ENCODE measurements at places on chromosomes 16 and 17.

GRCh38 chr16:74793571-74793970 is 19.0 kb upstream of the FA2H start:
- DNase-seq: no peak

DNA sequence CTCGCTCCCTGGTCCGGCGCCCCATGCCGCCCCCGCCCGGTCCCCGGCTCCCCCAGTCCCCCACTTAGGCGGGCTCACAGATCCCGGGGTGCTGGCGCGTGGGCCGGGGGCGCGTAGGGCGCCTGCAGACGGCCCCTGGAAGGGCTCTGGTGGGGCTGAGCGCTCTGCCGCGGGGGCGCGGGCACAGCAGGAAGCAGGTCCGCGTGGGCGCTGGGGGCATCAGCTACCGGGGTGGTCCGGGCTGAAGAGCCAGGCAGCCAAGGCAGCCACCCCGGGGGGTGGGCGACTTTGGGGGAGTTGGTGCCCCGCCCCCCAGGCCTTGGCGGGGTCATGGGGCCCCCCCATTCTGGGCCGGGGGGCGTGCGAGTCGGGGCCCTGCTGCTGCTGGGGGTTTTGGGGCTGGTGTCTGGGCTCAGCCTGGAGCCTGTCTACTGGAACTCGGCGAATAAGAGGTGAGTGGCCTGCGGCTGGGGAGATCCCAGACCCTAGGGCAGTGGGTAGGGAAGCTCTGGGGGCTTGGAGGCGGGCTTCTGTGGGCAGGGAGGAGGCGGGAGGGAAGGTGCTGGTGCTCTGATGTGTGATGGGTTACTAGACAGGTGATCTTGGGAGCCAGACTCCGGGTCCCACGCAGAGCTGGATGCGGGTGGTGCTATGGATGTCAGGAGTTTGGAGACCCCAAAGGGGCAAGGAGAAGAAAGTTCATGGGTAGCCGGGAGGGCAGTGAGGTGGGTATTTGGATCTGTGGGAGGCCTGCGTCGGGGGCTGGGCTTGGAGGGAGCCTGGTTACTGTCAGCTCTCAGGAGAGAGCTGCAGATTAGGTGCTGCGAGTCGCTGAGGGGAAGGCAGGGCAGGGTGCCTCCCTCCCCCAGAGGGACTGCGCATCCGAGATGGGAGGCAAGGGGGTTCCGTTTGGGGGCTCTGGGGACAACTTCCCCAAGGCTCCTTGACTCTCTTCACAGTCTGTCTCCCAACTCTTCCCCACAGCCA is 560 bp downstream of the EFNB3 start:
- no peak for DNase-seq

DNA sequence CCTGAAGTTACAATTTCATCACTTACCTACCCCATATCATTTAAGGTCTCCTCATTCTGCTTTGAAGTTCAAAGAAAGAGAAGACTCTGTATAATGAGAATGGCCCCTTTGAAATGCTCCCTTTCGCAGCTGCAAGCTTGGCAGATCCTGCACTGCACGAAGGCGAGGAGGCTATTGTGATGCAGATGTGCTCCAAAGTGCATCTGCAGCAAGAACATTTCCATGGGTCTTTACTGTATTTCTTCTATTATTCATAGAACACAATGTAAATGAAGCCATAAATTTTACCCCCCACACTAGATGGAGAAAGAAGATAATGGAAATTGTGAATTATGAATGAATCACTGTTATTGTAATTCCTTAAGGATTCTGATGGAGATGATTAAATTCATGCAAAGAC is 178.7 kb downstream of the CHD9NB start:
- DNase-seq: no peak

DNA sequence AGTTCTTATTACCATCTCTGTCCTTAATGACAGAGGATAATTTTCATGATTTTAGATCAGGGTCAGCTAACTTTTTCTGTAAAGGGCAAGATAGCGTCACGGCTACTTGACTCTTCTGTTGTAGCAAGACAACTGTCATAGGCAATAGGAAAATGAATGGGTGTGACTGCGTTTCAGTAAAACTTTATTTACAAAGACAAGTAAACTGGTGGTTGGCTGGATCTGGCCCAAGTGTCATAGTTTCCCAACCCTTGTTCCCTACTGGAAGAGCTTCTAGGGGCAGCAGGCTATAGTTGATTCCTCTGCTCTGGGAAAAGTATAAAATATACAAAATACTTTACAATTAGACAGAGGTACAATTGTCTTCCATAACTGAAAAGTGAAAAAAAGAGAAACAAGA is 50.6 kb upstream of the VPS4A start:
- no peak for DNase-seq

- DNase-seq: peak; percentile 83
These were observed 14.0 kb downstream of the UBALD2 start for GRCh38 chr17:76278952-76279741.

DNA sequence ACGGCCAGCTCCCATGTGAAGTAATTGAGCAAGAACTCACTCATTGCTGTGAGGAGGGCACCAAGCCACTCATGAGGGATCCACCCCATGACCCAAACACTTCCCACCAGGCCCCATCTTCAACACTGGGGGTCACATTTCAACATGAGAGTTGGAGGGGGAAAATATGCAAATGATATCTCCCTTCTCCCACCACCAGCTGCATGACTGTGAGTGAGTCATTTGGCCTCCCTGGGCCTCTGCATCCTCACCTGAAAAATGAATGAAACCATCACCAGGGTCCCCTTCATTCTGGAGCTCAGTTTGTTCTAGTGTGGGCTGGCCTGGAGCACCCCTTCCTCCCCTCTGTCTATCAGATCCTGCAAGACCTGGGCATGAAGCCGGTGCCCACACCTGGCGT is 6.8 kb upstream of the MED9 start:
- no peak for DNase-seq

GRCh38 chr16:89693931-89694783 is 7.3 kb downstream of the SPATA2L start:
- no peak for DNase-seq

DNA sequence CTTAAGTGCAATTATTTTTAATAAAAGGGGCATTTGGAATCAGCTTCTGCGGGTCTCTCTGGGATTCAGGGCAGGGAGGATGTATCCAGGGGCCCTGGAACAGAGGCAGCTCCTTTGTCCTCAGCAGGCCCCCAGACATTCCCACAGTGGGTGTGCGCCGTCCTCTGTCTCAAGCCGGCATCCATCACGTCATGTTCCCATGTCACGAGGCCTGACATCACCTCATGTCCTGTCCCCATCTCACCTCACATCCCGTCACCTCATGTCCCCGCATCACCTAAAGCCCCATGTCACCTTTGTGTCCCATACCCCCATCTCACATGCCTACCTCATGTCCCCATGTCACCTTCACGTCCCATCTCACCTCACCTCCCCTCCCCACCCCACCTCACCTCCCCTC is 18.5 kb downstream of the GAA start:
- no peak for DNase-seq

- no peak for DNase-seq
These were observed 130.0 kb upstream of the TOX3 start for GRCh38 chr16:52676959-52677358.

- no peak for DNase-seq
These were observed 97.4 kb upstream of the PSMD7 start for GRCh38 chr16:74199066-74199841.

GRCh38 chr17:77217566-77217965 is 76.8 kb downstream of the SEC14L1 start:
- no peak for DNase-seq

DNA sequence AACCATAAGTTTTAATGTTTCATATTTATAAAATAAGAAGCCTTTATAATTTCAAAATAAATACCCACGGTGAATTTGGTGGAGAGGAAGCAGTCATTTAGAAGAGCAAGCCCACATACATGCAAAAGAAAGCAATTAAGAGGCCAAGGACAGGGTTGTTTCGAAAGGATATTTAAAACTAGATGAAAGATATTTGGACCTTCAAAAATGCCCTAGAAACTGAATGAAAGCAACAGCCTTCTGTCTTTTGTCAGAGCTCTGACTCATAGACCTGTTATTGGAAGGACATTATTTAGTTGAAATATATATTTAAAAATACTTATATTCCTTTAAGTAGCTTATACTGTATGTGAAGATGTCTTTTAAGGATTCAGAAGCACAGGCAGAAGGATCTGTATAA is 8.6 kb upstream of the METTL9 start:
- no peak for DNase-seq

- no peak for DNase-seq
These were observed 9.8 kb downstream of the SLC12A3 start for GRCh38 chr16:56874800-56875199.

DNA sequence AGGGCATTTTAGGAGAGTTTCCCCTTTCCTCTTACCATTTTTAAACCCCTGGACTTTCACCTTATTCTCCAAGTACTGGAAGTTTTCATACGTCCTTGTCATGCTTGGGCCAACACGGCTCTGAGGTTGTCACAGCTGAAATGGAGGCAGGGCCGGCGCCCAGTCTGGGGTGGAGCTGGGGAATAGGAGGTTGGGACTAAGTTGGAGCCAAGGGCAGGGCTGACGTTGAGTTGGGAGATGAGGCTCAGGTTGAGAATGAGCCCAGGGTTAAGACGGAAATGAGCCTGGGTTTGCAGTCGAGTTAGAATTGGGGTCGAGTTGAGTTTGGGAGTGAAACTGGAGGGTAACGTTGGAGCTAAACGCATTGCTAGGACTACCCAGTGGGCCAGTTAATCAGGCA is 1.3 kb downstream of the CLEC10A start:
- no peak for DNase-seq

DNA sequence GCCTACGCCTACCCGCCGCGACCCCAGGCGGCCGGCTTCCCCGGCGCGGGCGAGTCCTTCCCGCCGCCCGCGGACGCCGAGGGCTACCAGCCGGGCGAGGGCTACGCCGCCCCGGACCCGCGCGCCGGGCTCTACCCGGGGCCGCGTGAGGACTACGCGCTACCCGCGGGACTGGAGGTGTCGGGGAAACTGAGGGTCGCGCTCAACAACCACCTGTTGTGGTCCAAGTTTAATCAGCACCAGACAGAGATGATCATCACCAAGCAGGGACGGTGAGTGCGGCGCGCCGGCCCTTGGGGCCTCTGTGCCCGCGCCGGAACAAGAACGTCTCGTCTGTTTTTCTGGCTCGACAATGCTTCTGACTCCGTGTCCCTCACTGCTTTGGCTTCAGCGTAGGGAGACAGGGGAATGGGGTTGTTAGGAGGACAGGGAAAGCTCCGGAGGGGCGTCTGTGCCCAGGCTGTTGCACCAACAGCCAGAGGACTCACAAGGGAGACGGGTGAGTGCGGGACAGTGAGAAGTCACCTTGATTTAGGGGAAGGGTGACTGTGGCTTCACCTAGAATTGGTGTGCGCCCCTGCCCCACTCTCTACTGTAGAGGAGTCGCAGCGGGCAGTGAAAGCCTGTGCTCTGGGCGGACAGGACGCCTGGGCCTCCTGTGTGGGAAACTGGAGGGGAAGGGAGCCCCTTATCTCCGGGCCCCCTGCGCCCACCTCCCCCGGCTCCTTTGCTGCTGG is 806 bp downstream of the TBX21 start:
- DNase-seq: peak; percentile 21

DNA sequence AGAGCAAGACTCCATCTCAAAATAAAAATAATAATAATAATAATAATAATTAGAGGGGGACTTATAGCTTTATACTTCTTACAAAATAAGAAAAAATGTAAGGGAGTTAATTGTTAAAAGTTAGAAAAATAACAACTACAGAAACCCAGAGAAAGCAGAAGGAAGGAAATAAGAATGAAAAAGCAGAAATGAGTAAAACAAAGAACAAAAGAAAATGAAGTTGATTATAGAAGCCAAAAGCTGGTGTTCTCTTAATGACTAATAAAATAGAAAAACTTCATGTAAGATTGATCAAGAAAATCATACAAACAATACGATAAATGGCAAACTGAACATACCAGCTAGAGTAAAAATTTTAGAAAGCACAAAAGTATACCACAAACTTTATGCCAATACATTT is 6.8 kb upstream of the NSMCE1 start:
- no peak for DNase-seq

DNA sequence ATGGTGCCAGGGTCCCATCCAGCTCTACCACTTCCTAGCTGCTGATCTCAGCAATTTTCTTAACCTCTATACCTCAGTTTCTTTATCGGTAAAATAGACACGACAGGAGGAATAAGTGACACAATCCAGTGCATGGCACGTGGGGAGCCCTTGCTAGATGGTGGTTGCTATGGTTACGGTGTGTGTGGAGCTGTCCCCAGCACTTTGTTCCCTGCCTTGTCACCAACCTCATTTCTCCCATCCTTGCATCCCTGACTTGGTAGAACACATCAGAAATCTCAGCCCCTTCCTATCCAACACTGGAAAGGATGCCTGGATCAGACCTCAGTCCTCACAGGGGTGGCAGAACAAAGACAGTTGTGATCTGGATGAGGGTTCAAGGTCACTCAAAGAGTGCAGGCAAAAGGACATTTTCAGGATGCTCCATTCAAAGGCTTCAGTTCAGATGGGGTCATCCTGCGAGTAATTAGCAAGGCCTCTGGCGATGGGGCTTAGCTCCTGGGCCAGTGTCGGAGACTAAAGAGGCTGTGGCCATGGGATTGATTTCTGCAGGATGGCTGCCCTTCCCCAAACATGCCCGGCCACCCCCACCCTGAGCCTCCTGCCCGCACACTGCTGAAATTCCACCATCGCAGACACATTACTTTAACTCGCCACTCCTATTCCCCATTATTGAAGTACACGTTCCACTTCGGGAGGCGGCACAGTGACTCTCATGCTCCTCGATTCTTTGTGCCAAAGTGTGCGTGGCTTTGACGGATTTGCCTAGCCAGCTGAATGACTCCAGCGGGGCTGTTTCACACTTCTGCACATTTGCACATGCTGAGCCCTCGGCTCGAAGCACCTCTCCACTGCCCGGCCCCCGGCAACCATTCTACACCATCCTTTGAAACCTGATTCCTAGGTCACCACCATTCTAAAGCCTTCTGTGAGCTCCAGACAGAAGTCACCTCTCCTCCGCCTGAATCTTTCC is 40.3 kb downstream of the WNT3 start:
- no peak for DNase-seq

DNA sequence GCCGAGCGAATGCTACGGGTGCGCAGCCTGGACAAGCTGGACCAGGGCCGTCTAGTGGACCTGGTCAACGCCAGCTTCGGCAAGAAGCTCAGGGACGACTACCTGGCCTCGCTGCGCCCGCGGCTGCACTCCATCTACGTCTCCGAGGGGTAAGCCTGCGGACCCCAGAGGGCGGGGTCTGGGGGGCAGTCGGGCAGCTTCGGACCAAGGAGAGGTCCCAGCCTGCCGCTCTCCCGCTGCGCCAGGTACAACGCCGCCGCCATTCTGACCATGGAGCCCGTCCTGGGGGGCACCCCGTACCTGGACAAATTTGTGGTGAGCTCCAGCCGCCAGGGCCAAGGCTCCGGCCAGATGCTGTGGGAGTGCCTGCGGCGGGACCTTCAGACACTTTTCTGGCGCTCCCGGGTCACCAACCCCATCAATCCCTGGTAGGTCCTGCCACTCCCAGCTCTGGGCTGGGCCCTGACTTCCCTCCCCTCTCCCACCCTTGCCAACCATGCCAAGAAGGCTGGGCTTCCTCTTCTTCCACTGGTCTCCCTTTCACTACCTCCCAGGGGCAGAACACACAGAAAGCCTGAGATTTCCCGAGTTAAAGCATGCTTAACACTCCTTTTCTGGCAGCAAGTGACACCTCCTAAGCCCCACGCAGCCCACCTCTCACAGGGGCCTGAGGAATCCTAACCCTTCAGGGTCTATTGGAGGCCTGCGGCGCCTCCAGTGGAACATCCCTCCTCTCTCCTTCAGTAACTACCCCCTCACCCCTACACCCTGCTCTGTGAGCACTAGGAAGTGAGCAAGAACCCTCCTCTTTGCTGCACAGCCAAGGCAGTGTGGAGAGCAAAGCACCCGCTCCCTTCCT is 3.2 kb downstream of the NAGS start:
- no peak for DNase-seq

- DNase-seq: no peak
These were observed 8.2 kb upstream of the C16orf95 start for GRCh38 chr16:87325423-87325858.
